ENCODE measurements at places on chromosomes 11 and 22.

- DNase-seq, result no peak
Observed at GRCh38 chr11:352456-353031, 16.8 kb upstream of the B4GALNT4 start.

- no peak for DNase-seq
Observed at GRCh38 chr11:85886089-85887056, 31.2 kb downstream of the CCDC83 start.

DNA sequence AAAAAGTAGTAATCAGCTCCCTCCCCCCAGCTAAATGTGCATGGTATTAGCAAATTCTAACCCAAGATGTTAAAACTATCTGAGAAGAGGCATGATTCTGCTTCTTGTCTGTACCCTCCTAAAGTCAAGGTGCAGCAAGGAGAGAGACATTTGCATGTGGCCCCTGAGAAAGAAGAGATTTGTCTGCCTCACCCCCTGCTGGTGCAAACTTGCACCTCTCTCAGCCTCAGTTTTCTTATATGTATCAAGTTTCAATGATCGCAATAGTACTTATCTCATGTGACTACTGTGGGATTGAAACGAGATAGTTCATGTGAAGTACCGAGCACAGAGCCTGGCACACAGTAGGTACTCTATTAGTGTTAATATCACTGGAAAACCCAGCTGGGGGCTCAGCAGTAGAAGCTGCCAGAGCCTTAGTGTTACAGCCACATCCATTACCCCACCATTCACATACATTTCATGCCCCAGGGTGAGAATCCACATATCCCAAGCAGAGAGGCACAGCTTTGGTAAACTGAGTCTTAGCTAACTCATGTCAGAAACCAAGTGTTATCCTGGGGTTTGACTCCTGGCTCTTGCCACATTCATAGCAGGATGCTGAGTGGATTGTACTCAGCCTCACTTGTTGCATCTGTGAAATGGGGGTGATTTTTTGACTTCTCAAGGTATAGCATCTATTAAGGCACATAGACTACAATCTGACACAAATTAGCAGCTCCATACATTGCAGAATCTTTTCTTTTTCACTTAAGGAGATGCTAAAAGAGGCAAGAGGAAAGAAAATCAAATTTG lies 24.9 kb downstream of the CD44 start:
- no peak for DNase-seq

- DNase-seq, result no peak
Observed at GRCh38 chr11:14342906-14343305, 16.1 kb downstream of the RRAS2 start.

- DNase-seq, result no peak
Observed at GRCh38 chr11:66868726-66869566, 12.1 kb downstream of the LRFN4 start.

GRCh38 chr11:80136991-80137390 lies 696.2 kb upstream of the TENM4 start:
- DNase-seq, result no peak

- DNase-seq, result no peak
Observed at GRCh38 chr11:13699041-13699440, 30.6 kb downstream of the FAR1 start.

GRCh38 chr11:8016440-8016839 lies 29.3 kb downstream of the EIF3F start:
- DNase-seq, result no peak

GRCh38 chr11:104881117-104881794 lies 17.0 kb downstream of the CASP12 start:
- no peak for DNase-seq
